ENCODE measurements at places on chromosomes 12 and 14.

- no peak for DNase-seq
Observed at GRCh38 chr14:35386673-35387125, 17.9 kb downstream of the NFKBIA start.

DNA sequence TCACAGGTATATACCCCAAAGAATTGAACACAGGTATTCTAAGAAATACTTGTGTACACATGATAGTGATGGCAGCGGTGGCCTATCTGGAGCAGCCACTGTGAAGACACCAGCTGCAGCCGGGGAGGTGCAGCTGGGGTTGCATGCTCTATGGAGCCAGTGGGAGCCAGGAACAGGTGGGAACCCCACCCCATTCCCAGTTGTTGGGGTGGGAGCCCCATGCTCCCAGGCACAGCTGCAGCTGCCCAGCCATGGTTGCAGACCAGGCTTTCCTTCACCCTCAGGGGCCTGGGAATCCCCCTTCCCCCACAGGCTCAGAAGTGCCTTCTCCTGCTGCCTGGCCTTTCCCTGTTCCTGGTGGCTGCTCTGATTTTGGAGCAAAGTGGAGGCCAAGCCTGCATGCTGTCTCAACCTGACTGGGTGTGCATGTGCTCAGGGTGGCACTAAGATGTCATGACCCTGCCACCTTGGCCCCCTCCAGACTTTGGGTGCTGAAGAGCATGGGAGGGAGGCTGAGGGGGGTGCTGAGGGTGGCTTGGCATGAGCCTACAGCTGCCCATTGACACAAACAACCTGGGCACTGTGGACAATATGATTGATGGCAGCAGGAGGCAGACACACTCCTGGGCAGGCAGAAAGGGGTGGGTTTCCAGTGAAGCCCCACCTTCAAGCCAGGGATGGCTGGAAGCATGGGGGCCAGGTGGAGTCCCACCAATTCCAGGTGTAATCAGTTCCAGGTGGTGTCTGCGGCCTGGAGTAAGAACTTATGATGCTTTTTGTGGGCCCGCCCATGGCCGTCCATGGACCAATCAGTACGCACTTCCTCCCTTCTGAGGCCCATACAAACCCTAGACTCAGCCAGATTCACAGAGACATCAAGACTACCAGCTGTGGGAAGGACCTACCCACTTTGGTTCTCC is 234.7 kb downstream of the ADGRD1 start:
- DNase-seq = no peak

- DNase-seq = peak; percentile 86
Observed at GRCh38 chr14:93132472-93133065, 16.8 kb upstream of the ITPK1 start.

DNA sequence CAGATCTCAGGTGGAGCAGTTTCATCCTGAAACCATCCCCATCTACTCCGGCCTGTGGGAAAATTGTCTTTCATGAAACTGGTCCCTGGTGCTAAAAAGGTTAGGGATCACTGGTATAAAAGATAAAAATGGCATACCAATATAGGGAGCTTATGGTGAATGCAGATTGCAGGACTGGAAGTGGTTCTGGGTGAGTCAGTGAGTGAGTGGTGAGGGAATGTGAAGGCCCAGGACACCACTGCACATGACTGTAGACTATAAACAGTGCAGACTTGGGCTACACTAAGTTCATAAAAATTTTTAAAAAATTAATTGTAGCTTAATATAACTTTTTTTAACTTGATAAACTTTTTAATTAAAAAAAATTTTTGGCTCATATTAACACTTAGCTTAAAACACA is 67.0 kb upstream of the RD3L start:
- DNase-seq = no peak

DNA sequence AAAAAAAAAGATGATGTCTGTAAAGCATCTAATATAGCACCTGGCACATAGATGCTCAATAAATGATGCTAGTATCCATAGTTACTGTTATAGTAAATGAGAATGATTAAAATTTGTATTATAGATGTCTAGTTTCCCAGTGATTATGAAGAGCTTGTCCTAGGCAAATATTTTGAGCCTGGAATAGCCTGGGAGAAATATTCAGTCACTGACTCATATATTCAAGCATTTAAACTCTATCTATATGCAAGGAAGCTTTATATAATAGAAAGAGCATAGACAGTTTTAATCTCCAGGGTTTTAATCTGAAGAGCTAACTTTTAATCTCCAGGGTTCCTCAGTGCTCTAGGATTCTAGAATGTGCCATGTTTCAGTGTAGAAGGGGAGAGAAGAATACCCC is 91.5 kb upstream of the VASH1 start:
- DNase-seq = no peak

DNA sequence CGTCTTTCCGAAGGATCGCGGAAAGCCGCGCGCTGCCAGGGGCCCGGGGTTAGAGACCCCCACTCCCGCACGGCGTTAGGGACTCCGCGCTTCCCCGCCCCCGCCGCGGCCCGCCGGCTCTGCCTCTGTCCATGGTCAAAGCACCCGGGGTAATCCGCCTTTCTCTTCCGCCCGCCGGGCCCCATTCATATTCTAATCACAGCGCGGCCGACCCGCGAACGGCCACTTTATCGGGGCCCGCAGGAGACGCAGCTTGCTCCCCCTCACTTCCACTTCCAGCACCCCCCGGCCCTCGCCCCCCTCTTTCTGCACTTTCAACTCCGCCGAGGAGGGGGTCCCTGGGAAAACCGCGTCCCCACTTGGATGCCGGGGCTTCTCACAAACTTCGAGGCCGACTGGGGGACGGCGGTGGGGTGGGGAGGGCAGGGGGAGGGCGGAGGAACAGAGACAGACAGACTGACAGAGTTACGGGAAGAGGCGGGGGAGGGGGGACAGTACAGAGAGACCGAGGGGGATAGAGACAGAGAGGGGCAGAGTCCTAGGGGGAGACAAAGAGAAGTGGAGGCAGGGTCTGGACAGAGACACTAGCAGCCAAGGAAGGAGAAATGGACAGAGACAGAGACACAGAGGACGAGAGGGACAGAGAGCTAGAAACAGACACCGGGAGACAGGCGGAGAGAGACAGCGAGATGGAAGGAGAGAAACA is 1.1 kb upstream of the RFX4 start:
- no peak for DNase-seq

GRCh38 chr12:100031836-100032235 is 47.1 kb upstream of the ANKS1B start:
- no peak for DNase-seq

- DNase-seq = no peak
Observed at GRCh38 chr14:68932231-68932630, 46.9 kb downstream of the ACTN1 start.
